CD4-positive, alpha-beta T cell treated with Interleukin-6 at 100 ng/mL for 8 hours (primary cell): ENCODE measurements at places on chromosomes 5 and 9.

DNA sequence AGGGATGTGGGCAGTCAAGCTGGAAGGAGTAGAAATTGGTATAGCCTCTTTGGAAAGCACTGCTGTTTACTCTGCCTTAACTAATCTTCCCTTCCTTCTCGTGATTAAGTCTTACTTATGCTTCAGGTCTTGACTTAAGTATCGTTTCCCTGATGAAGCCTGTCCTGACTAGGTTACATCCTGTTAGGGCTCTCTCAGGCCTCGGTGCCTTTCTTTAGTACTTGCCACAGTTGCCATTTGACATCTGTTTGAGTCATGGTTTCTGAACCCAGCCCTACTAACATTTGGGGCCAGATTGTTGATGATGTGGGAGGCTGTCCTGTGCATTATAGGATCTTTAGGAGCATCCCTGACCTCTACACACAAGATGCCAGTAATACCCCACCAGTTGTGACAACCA lies 94.4 kb downstream of the GAPVD1 start:
- no peak for DNase-seq

DNA sequence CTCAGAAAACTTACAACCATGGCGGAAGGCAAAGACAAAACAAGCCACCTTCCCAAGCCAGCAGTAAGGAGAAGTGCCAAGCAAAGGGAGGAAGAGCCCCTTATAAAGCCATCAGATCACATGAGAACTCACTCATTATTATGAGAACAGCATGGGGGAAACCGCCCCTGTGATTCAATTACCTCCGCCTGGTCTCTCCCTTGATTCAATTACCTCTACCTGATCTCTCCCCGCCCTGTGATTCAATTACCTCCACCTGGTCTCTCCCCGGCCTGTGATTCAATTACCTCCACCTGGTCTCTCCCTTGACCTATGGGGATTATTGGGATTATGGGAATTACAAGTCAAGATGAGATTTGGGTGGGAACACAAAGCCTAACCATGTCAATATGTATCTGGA lies 467.3 kb upstream of the FTMT start:
- DNase-seq: no peak

GRCh38 chr5:90585337-90585986 lies 26.9 kb downstream of the ADGRV1 start:
- no peak for DNase-seq

- no peak for DNase-seq
Observed at GRCh38 chr9:100602342-100602801, 24.5 kb downstream of the CAVIN4 start.

GRCh38 chr9:34276772-34277171 lies 52.3 kb downstream of the KIF24 start:
- DNase-seq: no peak

GRCh38 chr5:53826504-53826903 lies 266.1 kb downstream of the NDUFS4 start:
- no peak for DNase-seq

GRCh38 chr9:127107171-127107928 lies 15.1 kb downstream of the ANGPTL2 start:
- no peak for DNase-seq

DNA sequence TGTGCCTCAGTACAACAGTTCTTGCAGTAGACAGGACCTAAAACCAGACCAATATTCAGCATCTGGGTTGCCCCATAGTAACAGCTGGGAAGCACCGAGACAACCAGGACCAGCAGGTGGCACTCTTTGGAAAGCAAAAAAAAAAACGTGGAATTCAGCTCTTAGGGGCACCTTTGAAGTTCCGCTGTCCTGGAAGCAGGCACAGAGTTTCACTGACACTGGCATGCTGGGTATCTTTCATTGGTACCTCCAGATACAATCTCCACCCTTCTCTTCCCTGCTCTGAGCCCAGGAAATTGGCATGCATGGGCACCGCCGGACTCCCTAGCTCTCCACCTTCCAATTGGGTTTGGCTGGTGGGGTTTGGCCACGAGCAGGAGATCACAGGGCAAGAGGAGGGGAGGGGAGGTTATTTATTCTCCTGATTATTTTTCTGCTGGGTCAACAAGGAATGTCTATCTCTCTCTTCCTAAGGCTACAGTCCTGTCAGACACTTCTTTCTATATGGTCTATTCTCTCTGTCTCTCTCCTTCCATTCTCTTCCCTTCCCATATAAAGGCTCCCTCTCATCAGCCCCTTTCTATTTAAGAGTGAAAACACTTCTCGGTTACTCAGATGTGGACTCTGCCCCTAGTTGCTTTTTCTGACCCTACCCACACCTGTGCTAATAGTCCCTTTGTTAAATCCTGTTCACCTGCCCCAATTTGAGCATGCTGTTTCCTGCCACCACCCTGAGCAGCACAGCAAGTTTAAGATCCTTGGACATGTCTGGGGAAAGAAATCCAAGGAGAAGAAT lies 1.9 kb upstream of the IDNK start:
- DNase-seq: peak; percentile 45

DNA sequence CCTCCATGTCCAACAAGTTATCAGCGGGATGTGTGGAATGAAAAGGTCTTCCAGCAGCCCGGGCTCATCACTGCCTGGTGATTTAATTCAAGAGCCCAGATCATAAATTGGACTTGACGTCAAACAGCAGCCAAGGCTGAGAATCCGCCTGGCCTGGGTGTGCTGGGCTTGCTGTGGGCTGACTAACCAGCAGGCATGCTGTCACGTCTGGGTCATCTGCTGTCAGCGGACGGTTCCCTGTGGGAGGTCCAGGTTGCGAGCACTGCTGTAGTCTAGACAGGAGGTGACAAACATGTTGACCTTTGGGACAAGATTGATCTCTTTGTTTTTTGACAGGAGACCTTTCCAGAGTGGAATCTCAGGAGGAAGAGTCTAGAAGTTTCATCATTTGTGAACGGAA lies 289.7 kb downstream of the OSTF1 start:
- DNase-seq: no peak

- no peak for DNase-seq
Observed at GRCh38 chr9:95766906-95767305, 108.6 kb upstream of the ERCC6L2 start.

DNA sequence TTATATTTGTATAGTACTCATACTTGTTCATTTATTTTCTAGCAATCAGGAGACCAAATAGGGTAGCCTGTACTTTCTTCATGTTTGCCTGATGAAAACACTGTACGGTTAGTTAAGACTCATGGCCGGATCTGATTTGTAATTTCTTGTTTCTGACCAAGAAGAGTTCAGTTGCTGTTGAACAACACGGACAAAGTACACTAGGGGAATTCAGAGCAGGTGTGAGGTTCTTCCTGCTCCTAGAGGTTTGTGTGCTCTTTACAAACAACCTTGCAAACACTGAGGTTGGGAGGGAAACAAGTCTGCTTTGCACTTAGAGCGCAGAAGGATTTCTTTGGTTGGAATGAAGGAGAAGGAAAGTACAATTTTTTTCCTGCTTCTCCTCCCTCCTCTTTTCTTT lies 69.7 kb downstream of the TRIO start:
- no peak for DNase-seq

GRCh38 chr9:86751207-86751606 lies 196.1 kb downstream of the GAS1 start:
- DNase-seq: no peak

DNA sequence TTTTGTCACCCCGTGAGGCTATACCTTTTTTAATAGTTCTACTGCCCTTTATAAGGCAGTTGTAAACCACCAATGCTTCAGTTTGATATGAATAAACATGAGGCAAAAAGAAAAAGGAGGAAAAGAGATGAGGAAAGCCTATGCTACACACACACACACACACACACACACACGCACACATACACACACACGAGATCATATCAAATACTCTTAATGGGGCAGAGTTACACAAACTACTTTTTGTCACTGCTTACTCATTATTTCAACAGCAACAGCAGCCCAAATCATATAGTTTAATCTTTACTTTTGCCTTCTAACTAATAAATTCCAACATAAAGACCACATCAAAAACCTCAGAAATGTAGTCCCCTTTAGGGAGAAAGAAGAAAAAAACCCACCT lies 116.8 kb upstream of the PAM start:
- no peak for DNase-seq

- DNase-seq: peak; percentile 20
Observed at GRCh38 chr9:19127871-19128500, 694 bp upstream of the PLIN2 start.

GRCh38 chr5:151182524-151182900 lies 24.9 kb upstream of the ANXA6 start:
- no peak for DNase-seq

DNA sequence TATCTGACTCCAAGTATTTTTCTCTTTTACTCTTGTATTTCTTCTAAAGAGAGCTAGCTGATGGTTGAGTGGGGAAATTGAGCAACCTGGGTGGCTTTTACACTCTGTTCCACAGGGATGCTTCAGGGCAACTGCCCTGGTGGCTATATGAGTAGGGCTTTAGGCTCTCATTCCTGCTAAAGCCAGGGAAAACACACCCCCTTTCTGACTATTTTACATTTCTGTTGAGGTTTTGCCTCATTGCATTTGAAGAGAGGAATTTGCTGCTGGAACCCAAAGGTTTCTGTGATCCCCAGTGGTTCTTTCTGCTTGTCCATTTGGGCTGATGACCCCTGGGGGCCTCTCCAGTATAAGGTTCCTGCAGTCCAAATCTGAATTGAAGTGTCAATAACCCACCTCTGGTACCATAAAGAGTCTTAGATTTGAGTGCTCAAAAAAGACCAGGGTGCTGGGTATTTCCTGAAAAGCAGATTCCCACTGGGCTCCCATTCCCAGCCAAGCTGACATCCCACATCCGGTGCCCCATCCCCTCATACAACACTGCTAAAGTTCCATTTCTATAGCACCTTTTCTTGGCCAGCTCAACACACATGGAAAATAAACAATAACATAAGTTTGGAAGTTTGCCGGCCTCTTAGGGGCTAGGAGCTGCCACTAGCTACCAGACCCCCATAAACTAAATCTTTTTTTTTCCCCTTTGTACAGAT lies 59.5 kb downstream of the PAPPA start:
- no peak for DNase-seq

GRCh38 chr5:22352493-22352892 lies 500.7 kb downstream of the CDH12 start:
- no peak for DNase-seq

- DNase-seq: no peak
Observed at GRCh38 chr5:41587668-41588067, 77.3 kb upstream of the PLCXD3 start.

GRCh38 chr5:15092801-15093200 lies 221.2 kb upstream of the ANKH start:
- no peak for DNase-seq

- DNase-seq: no peak
Observed at GRCh38 chr9:114666851-114667250, 9.2 kb upstream of the TEX53 start.

DNA sequence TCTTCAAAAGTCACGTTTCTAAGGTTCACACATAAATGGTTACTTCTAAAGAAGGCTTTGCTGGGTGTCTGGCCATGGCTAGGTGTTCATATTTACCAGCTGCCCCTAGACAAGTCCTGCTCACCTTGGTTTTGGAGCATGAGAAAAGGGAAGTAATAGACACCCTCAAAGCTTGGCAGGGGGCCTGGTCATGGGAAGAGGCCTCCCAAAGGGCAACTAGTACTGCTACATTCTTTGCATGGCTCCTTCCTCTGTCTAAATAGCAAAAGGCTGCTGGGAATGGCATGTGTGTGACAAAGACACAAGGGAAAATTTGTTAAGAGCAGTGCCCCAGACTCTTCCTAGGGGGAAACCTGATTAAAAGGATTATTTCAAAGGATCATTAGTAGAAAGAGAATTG lies 93.4 kb downstream of the NRG2 start:
- no peak for DNase-seq

- no peak for DNase-seq
Observed at GRCh38 chr5:59346982-59347381, 546.5 kb downstream of the PDE4D start.

- DNase-seq: no peak
Observed at GRCh38 chr5:126443374-126443851, 20.2 kb downstream of the GRAMD2B start.

- DNase-seq: no peak
Observed at GRCh38 chr9:131386281-131386680, 7.6 kb upstream of the PRRC2B start.

GRCh38 chr9:19440823-19441580 lies 32.2 kb downstream of the ACER2 start:
- no peak for DNase-seq

DNA sequence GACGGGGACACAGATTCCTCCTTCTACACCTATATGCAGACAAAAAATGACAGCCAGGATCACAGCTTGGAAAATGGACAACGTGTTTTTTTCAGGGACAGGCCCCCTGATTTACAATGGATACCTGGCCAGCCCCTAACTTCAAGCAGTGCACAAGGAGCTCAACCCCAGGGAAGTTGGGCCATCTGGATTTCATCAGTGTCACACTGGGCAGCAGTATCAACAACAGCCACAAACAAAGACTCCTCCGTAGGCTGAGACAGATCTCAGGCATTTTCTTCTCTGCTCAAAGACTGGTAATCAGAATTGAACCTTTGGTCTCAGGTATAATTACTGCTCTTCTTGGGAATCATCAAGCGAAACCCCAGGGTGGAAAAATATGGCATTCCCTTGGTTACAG lies 374.0 kb downstream of the ZNF608 start:
- no peak for DNase-seq

DNA sequence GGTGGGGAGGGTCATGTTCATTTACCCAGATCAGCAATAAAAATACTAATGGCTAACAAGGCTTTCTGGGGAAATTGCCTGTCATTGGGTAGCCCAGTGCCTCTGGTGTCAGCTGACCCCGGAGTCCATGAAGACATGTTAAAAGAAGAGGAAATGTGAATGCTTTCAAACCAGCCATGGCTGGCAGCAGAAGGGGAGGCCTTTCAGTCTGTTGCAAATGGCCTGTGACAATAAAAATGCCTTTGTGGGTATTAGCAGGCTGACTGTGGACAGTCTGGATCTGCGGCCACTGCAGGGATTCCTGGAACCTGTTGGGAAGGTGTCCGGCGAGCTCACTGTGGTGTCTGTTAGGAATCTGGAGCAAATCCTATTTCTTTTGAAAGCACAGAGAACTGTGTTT lies 7.5 kb downstream of the ABL1 start:
- DNase-seq: no peak

DNA sequence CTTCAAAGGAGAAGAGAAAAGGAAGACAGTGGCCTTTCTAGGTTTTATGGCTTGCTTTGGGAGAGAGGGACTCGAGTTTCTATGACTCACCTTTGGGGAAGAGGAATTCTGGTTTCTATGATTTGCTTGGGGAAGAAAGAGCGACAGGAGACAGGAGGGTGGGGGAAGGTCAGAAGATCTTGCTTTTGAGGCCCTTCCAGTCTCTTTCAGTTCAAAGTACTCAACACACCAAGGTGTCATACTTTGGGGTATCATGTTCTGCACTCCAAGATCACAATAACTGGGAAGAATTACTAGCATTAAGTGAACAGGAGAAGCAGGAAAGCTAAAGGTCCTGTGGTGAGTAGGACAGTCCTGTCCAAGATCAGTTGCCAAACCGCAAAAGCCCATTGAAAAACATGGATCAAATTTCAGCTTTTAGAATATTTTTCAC lies 324.5 kb downstream of the ARHGEF28 start:
- no peak for DNase-seq

DNA sequence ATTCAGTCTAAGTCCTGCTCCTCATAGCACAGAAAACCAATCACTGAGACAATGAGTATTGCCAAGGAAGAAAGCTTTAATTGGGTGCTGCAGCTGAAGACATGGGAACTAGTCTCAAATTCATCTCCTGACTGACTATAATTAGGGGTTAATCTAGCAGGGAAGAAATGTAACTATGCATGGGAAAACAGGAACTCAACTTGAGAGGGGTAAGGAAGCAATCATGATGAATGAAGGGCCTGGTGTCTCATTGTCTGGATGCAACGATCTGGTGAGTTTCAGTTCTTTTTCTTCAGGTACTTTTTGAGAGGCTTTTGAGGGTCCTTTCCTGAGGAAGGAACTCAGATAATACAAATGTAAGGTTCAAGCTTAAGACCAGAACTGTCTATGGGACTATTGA lies 24.0 kb upstream of the OCLN start:
- no peak for DNase-seq
